ENCODE measurements at places on chromosomes 11 and 22. TPM values are rescaled to one million over a fixed set of nuclear protein-coding genes. Genes with fewer than 3 reads are reported as not detected.

Gene TTC12
- 15.2 TPM for total RNA-seq

Gene PLAAT4
- 14.1 TPM for total RNA-seq

Gene CEP126
- total RNA-seq, result 0.82 TPM

Gene RAC2
- total RNA-seq, result 24.0 TPM

Gene DDX25
- total RNA-seq, result 1.2 TPM

Gene OR6X1
- not detected for total RNA-seq

DNA sequence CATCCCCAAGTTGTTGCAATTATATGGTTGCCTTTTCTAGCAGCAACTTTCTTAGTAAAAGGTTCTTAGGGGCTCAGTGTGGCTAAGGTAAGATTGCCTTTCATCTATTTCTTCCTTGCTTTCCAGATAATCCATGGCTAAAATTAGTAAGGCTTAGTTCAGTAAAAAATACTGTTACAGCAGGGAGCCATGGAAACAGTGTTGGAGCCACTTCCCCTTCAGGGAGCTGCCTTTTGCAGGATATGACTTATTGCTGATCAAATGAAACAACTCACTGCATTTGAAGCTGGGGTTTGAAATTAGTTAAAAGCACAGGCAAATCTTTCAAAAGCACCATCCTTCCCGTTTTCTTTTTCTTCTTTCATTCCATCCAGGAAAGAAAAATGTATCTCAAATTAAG, 184.3 kb downstream of the C11orf87 start:
- DNase-seq, result no peak

DNA sequence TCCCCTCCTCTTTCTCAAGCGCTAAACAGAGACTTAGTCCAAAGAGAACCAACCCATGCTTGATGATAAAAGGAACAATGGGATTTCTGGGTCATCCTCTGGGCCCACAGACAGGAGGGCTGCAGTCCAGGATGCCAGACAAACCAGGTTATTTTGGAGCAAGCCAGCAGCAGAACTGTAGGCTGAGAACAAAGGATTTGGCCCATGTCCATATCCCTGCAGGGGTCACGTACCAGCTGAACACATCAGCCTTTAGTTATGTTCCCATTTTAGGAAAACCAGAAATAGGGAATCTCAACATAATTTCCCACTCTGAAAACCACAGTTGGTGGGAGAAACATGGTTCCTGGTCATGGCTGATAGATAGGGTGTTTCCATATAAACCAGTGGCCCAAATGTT, 533.6 kb upstream of the CADM1 start:
- DNase-seq, result no peak

DNA sequence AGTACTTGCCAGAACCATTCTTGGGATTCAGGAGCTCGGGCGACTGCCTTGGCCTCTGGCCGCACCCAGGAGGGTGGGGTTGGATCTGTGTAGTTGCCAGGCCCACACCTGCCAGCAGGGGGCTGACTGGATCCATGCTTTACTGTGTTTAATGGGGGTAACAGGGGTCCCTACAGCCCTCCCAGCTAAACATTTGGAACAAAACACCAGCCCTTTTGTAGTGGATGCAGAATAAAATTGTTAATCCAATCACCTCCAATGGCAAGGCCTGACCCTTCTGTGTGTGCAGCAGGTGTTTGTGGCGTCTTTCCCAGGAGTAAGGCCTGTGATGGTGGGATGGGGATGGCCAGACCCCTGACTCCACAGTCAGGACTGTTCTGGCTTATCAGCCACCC, 22.5 kb downstream of the SUN2 start:
- DNase-seq, result no peak

- no peak for DNase-seq
These were observed 114.7 kb downstream of the BRD1 start for GRCh38 chr22:49713003-49713402.

DNA sequence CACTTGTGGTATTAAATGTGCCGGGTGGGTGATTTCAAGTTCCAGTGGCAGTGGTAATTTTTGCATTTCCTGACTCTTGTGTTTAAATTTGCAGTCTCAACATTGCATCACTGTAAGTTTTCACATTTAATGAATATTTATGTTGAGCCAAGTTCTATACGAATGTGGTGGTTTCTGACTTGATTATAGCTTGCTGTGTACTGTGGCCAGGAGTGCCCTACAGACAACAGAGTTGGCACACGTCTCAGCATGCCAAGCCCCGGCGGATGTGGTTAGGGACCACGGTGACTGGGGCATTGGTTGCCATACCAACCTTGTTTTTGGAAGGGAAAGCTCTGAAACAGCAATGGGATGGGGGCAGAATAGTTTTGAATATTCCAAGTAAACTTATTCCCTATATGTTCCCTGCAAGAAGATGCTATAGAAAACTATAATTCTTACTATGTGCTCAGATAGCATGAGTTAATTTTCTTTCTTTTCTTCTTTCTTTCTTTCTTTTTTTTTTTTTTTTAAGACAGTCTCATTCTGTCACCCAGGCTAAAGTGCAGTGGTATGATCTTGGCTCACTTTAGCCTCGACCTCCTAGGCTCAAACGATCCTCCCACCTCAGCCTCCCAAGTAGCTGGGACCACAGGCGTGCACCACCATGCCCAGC, 16.0 kb downstream of the ZNRF3 start:
- no peak for DNase-seq

DNA sequence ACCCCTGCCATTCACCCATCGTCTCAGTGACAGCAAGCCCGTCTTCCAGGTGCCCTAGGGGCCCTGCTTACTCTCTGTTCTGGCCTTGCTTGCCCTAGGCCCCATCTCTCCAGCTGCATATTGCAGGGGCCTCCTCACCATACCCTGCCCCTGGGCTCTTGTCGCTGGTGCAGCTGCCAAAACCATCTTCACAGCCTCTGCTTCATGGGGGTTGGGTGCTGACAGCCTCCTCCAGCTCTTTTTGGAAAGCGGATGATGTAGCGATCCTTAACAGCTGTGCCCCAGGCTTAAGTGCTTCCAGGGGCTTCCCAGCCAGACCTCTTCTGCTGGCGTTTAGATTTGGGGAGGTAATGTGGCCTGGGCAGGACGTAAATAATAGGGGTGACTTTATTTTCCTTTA, 61.2 kb upstream of the SUSD2 start:
- DNase-seq, result no peak
